ENCODE measurements at places on chromosomes 3 and 15.

DNA sequence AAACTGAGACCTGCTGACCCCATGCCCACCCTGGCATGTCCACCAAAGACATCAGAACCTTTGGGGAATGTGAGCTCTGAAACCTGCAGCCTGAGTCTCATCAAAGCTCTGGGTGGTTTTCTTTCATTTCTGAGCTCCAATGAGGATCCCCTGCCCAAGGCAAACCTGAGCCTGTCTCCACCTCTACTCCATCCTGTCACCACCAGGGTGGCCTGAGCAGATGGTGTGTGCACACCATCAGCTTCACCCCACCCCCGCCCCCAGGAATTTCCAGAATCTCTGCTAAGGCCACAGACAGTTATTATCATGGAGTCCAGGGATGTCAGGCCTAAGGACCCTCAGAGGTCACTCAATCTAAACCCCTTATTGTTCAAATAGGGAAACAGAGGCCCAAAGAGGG lies 1.3 kb downstream of the XIRP1 start:
- no peak for DNase-seq

DNA sequence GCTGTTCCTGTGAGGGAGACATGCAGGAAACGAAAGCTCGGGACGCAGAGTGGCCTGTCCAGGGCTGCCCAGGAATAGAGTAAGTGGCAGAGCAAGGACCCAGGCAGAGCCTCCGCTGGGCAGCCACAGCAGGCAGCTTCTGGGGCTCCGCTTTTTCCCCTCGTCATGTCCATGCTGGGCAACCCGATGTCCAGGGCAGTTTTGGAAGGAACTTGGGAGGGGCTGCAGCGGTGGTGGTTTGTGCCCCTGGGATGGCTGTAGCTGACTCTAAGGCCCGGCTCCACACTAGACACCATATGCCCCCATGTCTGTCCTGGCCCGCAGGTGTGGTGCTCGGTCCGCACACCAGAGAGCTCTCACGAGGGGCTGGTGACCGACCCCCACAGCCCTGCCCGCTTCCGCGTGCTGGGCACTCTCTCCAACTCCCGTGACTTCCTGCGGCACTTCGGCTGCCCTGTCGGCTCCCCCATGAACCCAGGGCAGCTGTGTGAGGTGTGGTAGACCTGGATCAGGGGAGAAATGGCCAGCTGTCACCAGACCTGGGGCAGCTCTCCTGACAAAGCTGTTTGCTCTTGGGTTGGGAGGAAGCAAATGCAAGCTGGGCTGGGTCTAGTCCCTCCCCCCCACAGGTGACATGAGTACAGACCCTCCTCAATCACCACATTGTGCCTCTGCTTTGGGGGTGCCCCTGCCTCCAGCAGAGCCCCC lies 7.1 kb upstream of the PSMD2 start:
- DNase-seq = no peak

DNA sequence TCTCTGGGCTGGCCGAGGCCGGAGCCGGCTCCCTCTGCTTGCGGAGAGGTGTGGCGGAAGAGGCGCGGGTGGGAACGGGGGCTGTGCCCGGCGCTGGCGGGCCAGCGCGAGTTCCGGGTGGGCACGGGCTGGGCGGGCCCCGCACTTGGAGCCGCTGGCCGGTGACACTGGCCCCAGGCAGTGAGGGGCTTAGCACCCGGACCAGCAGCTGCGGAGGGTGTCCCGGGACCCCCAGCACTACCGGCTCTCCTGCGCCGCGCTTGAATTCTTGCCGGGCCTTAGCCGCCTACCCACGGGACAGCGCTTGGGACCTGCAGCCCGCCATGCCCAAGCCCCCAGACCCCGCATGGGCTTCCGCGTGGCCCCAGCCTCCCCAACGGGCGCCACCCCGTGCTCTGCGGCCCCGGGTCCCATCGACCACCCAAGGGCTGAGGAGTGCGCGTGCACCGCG lies 736.3 kb upstream of the ARRDC4 start:
- no peak for DNase-seq

DNA sequence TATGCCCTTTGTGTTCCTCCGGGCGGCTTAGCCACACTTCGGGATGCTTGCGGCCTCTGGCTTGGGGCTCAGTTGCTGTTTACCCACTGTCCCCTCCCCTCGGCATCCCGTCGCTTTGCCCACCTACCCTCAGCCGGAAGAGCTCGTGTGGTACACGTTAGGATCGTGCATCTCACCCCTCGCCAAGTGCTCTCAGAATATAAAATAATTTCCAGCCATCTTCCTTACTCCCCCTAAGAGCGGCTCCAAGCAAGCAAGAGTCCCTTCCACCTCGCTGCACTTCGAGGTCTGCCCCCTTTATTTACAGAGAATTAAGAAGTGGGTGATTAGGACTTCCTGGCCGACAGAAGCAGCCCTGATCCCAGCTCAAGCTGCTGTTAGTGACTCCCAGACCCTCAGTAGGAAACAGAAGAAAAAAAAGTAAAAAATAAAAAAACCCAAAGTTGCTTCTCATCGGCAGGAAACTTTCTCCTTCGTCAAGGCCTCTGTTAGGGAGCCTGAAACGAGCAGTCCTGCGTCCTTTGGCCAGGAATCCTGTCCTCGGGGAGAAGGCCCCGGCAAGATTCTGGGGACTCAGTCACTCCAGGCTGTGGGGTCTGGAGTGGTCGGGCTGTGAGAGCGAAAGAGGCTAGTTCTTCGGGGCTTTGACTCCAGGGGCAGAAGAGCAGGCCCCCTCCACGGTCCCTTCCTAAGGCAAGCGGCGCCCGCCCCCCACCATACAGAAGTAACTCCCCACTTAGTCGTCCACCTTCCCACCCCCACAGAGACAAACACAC lies 3.0 kb downstream of the MEIS2 start:
- no peak for DNase-seq

GRCh38 chr3:131277836-131278497 lies 103.6 kb upstream of the NUDT16 start:
- DNase-seq = no peak

- DNase-seq = no peak
Measured at GRCh38 chr3:37386627-37387230, 212.3 kb upstream of the LRRFIP2 start.

- DNase-seq = no peak
Measured at GRCh38 chr3:107001635-107002034, 375.6 kb upstream of the CCDC54 start.

GRCh38 chr15:27341780-27342343 lies 370.9 kb downstream of the GABRG3 start:
- no peak for DNase-seq

DNA sequence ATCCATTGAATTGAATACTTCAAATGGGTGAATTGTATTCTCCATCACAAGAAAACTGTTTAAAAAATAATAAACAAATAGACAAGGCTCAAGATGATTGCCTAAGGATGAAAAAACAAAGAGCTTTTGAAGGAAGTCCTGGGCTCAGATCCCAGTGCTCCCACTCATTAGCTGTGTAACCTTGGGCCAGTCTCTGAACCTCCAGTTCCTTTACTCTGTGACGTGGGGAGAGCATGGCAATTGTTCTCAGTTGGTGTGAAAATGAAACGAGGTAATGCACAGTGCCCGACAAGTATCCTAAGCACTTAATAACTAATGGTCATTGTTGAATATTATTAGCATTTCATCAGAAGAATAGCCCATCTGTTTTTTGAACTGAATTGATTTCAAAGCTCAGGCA lies 40.7 kb downstream of the TNIK start:
- no peak for DNase-seq

GRCh38 chr3:112980080-112980479 lies 5.2 kb upstream of the CD200R1 start:
- no peak for DNase-seq

- DNase-seq = no peak
Measured at GRCh38 chr3:169578381-169579024, 85.0 kb downstream of the MECOM start.

- no peak for DNase-seq
Measured at GRCh38 chr15:91393186-91393585, 293.1 kb downstream of the SV2B start.

DNA sequence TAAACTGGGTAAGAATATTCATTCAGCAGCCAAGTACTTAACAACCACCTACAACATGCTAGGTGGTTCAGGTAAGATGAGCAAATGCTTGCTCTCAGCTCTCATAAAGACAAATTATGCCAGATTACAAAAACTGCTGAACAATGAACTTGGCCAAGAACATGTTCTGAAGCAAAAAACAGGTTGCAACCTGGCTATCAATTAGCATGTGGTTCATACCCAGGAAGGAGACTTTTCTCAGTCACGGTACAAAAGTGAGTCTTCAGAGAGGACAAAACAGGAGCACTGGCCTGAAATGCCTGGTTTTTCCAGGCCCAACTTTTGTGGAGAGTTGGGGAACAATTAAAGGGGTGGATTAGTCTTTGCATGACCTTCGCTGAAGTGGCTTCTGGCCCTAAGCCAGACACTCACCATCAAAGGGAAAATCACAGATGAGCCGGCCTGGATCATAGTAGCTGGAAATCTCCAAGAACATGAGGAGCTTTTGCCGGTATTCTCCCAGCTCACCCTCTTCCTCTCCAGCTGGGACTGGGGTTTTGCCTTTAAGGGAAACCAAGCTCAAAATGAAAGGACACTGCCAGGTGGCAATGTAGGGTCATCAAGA lies 7.6 kb upstream of the PLA2G4F start:
- no peak for DNase-seq

DNA sequence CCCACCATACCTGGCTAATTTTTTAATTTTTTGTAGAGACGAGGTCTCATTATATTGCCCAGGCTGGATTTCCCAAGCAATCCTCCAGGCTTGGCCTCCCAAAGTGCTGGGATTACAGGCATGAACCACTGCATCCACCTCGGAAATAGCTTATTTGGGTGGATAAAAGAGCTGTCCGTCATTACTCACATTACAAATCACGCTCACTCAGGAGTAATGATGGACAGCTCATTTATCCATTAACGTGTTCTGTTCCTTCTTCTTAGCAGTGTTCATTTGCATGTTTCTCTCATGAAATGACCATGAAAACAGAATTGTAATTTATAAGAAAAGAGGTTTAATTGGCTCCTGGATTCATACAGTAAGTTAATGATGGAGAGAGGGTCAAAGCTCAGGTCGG lies 9.8 kb downstream of the SV2B start:
- DNase-seq = no peak

- DNase-seq = no peak
Measured at GRCh38 chr3:184781801-184782200, 30.2 kb upstream of the VPS8 start.
